ENCODE measurements at places on chromosomes 16 and 17. TPM values are rescaled to one million over a fixed set of nuclear protein-coding genes. Genes with fewer than 3 reads are reported as not detected.

- no peaks in the 10 kb centered on the region for H3K27me3 ChIP-seq
- H3K36me3 ChIP-seq: no peaks in the 10 kb centered on the region
- H3K4me1 ChIP-seq: no peaks in the 10 kb centered on the region
- no peak overlapping the region for H3K27ac ChIP-seq
- DNase-seq: no peak
- no peak overlapping the region for H3K4me3 ChIP-seq
Observed at GRCh38 chr16:54974367-54974766, 43.7 kb downstream of the IRX5 start.

CFAP52 gene
- total RNA-seq: not detected

- peak; percentile 58 for DNase-seq
- H3K36me3 ChIP-seq: no peaks in the 10 kb centered on the region
- H3K4me3 ChIP-seq: no peak overlapping the region
- peaks cover 24% of the 10 kb centered on the region for H3K4me1 ChIP-seq
- H3K27ac ChIP-seq: no peak overlapping the region
Observed at GRCh38 chr17:50953831-50954601, 87.9 kb upstream of the TOB1 start.

PLA2G10 gene
- 3.4 TPM for total RNA-seq

PYDC1 gene
- total RNA-seq: not detected

VPS35L gene
- 22.5 TPM for total RNA-seq

CCL5 gene
- total RNA-seq: 3.5 TPM

MMP2 gene
- 14.9 TPM for total RNA-seq

DNA sequence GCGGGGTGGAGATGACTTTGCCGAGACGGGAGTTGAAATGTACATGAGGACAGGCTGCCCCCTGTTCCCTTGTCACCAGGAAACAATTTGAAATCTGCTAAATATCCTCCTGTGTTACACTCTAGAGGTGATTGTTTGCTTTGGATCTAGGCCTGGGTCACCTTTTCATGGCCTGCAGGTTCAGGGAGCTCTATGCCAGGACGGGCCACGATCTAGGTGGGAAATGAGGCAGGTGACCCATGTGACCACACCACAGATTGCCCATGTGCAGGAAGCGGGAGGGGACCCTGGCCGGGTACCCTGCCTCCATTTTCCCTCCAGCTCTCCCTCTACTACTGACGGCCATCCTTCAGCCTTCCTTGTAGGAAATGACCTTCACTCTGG is 43.4 kb downstream of the MEAK7 start:
- no peaks in the 10 kb centered on the region for H3K4me1 ChIP-seq
- H3K4me3 ChIP-seq: no peak overlapping the region
- no peaks in the 10 kb centered on the region for H3K36me3 ChIP-seq
- DNase-seq: no peak
- no peak overlapping the region for H3K27ac ChIP-seq

ZNF287 gene
- 1.9 TPM for total RNA-seq

DNA sequence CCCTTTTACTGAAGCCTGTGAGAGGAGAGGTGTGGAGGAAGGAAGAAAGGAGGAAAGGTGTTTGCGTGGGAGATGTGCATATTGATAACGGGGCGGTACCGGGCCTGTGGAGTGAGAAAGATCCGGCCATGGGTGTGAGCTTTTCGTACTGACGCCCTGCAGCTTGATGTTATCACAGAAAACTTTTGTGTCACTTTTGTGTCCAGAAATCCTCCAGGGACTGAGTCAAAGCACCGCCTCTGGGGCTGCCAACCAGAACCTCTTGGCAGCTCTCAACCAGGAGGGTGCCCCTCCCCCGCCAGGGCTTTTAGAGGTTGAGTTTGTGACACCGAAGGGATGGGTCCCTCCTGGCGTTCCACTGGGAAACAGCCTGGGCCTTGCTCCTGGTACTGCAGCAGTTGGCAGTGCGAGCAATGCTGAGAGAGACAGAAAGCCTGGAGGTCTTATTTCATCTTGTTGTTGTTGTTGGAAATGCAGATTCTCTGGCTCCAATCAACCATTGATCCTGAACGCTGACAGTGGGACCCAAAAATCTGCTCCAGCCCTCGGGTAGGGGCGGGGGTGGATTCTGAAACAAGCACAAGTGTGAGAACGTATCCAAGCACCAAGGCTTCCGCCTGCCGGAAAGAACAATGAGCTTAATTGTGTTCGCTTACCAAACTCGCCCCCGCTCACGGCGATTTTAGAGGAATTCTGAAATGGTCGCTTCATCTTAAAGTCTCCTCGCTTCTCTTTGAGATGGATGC is 65.0 kb downstream of the CRISPLD2 start:
- no peak overlapping the region for H3K27ac ChIP-seq
- peak; percentile 13 for DNase-seq
- no peaks in the 10 kb centered on the region for H3K27me3 ChIP-seq
- no peaks in the 10 kb centered on the region for H3K36me3 ChIP-seq
- H3K4me1 ChIP-seq: no peaks in the 10 kb centered on the region

GRCh38 chr17:74079537-74080300 is 123.8 kb upstream of the RPL38 start:
- H3K36me3 ChIP-seq: no peaks in the 10 kb centered on the region
- DNase-seq: no peak
- no peaks in the 10 kb centered on the region for H3K4me1 ChIP-seq

DNA sequence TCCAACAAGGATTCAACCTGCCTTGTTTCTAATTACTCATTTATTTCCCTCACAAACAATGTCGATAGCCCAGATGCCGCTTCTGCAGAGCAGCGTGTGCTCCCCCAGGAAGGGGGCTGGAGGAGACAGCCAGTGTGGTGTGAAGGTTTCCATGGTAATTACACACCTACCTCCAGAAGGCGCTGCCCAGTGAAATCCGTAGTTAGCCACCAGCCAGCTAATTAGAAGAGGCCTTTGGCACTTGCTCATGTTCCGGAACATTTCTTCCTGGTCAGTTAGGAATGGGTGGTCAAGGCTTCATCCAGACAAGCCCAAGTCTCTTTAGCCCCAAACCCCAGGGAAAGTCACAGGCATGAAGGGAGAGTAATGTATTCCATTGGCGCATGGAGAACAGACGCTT is 342.5 kb upstream of the C16orf82 start:
- no peaks in the 10 kb centered on the region for H3K27me3 ChIP-seq
- H3K4me1 ChIP-seq: no peaks in the 10 kb centered on the region
- H3K27ac ChIP-seq: no peak overlapping the region
- H3K4me3 ChIP-seq: no peak overlapping the region

SLC38A8 gene
- not detected for total RNA-seq

TMEM170A gene
- 9.8 TPM for total RNA-seq

DNA sequence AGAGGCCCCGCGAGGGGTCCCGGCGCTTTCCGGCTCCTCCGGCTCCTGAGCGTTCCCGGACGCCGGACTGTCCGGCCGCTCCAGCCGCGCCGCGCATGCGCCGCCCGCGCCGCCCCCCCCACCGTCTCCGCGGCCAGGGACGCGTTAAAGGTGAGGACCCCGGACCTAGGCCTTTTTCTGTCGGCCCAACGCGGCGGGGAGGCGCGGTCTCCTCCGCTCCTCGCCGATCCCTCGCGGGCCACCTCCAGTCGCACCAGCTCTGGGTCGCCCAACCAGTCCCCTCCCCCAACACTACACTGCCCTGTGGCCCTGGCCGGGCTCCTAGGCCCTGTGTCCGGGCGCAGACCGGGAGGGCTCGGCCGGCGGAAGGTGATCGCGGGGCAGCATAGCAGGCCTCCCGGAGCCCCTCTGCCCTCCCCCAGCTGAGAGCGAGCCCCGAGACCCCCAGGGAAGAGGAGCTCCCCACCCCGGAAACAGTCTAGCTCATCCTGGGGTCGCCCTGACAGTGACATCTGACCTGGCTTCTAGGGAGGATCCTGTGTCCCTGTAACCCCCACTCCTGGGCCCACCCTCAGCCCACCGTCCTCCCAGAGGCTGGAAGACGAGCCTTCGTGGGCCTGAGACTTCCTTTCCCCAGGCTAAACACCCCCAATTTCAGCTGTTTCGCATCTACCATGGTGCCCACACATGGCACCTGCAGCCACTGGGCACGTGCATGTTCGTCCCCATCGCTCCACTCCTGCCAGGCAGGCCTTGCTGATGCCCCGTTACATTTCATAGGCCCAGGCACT is 14.7 kb upstream of the BCAR1 start:
- DNase-seq: peak; percentile 91
- H3K27me3 ChIP-seq: no peaks in the 10 kb centered on the region
- no peaks in the 10 kb centered on the region for H3K36me3 ChIP-seq
- peaks cover 30% of the 10 kb centered on the region for H3K4me1 ChIP-seq
- peak overlapping the region; percentile 96 for H3K4me3 ChIP-seq

CCDC182 gene
- total RNA-seq: not detected

OR1F1 gene
- not detected for total RNA-seq

DNA sequence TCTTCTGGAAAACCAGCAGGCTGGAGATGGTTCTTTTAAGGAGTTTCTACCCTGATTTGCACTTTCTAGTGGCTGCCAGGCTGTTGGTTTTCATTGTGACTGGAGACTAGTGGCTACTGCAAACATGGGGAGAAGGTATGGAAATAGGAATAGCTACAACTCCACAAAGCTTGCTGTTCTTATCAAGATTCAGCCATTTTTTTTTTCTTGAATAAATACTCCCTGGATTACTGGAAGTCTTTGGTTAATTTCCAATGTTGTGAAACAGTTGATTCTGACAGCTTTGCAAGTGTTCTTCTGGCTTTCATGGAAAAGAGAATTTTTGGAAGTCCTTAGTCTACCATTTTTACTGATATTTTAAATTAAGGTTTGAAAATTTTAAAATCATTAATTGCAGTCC is 277.7 kb downstream of the HS3ST3A1 start:
- H3K27ac ChIP-seq: no peak overlapping the region
- peaks cover 13% of the 10 kb centered on the region for H3K4me1 ChIP-seq
- no peaks in the 10 kb centered on the region for H3K36me3 ChIP-seq

CA4 gene
- 7.5 TPM for total RNA-seq

- DNase-seq: no peak
- no peaks in the 10 kb centered on the region for H3K36me3 ChIP-seq
- no peaks in the 10 kb centered on the region for H3K27me3 ChIP-seq
- no peak overlapping the region for H3K4me3 ChIP-seq
Observed at GRCh38 chr17:6257336-6257735, 177.6 kb downstream of the AIPL1 start.

DNA sequence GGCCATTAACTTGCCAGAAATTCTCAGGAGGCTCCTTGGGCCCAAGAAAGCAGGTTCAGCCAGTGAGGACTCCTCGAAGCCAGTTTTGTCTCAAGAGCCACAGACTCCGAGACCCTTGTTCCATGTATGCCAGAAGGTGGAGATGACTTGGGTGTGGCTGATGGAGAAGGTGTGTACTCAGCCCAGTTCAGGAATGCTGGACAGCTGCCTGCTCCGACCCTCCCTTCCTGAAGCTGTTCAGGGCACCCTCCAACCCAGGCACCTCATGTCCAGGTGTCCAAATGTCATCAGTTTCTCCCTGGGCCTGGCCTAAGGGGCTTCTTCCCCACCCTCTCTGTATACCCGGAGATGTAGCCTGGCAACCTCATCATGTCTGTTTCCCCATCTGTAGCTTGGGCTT is 40.2 kb downstream of the NOG start:
- no peak overlapping the region for H3K27ac ChIP-seq
- no peaks in the 10 kb centered on the region for H3K27me3 ChIP-seq
- H3K4me3 ChIP-seq: no peak overlapping the region
- no peak for DNase-seq
- H3K4me1 ChIP-seq: no peaks in the 10 kb centered on the region
- H3K36me3 ChIP-seq: no peaks in the 10 kb centered on the region

GRCh38 chr16:51153577-51154031 is 2.5 kb upstream of the SALL1 start:
- no peaks in the 10 kb centered on the region for H3K36me3 ChIP-seq
- H3K4me1 ChIP-seq: peaks cover 17% of the 10 kb centered on the region

DNA sequence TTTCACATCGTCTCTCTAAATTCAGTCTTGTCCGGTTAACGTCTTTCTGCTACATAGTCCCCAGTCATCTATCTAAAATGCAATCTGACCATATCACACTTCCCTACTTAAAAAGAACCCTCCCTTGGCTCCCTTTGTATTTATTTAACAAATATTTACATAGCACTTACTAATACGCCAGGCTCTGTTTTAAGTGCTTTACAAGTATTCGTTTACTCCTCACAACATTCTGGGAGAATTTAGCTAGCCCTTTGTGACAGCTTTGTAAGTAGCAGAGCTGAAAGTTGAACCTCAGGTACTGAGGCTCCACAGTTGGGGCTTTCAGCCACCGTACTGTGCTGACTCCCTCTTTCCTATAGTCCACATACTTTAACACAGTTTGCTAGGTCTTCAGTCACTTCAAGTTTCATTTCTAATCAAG is 9.2 kb downstream of the PAFAH1B1 start:
- H3K27me3 ChIP-seq: no peaks in the 10 kb centered on the region
- no peaks in the 10 kb centered on the region for H3K36me3 ChIP-seq
- no peak overlapping the region for H3K4me3 ChIP-seq
